ENCODE measurements at places on chromosomes 1 and 21.

DNA sequence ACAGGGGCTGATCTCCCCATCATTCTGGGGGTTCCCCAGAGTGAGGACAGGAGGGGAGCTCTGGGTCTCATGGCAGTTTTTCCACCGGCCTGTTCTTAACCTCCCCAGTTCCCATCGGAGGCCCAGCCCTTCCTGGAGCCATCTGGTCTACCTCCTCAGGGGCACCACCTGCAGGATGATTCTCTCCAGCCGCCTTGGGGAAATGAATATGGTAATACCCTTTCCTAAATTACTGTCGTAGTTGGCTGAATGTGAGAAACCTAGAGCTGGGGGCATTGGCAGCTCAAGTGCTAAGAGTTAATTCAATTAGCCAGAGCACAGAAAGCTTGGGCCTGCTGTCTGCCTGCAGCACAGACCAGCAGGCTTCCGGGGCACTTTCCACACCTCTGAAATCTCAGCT, 64.9 kb downstream of the TAS1R2 start:
- DNase-seq: no peak

DNA sequence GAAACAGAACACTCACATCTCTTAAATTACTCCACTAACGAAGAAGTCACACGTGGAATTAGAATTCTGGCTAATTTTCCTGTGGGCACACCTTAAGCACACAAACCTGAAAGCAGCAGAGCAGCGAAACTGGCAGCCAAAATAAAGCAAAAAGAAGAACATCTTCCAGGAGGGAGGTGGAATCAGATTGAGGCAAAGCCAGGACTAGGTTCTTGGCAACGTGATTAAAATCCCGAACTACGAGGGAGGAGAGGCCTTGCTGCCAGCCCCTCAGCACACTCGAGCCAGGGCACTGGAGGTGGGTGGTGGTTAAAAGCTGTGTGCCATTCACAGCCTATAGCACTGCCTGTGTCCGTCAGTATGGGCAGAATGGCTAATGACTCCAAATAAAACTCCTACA, 58.0 kb downstream of the HIVEP3 start:
- DNase-seq: no peak

GRCh38 chr1:169610108-169610507, 19.8 kb downstream of the SELP start:
- DNase-seq: no peak

DNA sequence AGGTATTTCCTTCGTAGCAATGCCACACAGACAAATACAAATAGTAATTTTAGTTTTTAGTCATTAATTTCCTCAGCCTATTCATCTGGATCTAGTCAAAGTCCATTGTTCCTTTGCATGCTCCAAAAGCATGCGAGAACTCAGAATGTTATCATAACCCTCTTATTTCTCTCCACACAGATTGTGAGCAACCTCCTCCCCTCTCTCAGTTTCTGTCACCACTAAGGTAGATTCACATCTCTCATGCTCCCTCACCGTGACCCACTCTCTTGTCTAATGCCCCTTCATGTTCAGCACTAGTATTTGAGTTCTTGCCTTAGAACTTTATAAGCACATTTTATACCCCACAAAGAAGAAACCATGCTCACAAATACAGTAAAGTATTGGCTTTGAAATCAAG, 582.4 kb downstream of the PLA2G4A start:
- DNase-seq: no peak

Measured in GM23248 (cell line).